ENCODE measurements at places on chromosomes 3 and 15.

GRCh38 chr3:186643493-186643892 lies 3.3 kb downstream of the FETUB start:
- no peaks in the 10 kb centered on the region for H3K36me3 ChIP-seq
- H3K4me1 ChIP-seq = no peaks in the 10 kb centered on the region
- no peaks in the 10 kb centered on the region for H3K27me3 ChIP-seq
- DNase-seq = no peak
- H3K4me3 ChIP-seq = no peak overlapping the region

- H3K4me3 ChIP-seq = no peak overlapping the region
- no peak for DNase-seq
- no peak overlapping the region for H3K27ac ChIP-seq
- H3K4me1 ChIP-seq = no peaks in the 10 kb centered on the region
Measured at GRCh38 chr15:69781411-69782125, 316.1 kb downstream of the TLE3 start.

DNA sequence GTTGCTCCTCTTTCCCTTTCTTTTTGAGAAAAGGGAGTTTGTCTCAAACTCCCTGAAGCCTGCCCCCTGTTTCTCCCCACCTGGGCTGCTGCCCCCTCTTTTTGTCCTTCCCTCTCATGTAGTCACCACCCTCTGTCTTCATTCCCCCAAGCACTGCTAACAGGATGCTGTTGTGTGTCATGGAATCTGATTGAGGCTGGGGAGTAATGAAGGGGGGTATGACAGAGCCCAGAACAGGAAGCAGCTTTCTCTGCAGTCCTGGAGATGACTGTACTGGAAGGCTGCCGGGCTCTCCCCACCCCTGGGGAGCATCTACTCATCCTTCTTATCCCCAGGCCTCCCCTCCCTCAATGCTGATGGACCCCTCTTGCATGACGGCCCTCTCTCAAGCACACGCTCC lies 181.6 kb downstream of the ABHD5 start:
- DNase-seq = peak; percentile 44
- no peaks in the 10 kb centered on the region for H3K27me3 ChIP-seq
- no peak overlapping the region for H3K27ac ChIP-seq
- no peak overlapping the region for H3K4me3 ChIP-seq
- H3K4me1 ChIP-seq = no peaks in the 10 kb centered on the region
- H3K36me3 ChIP-seq = no peaks in the 10 kb centered on the region

- no peaks in the 10 kb centered on the region for H3K27me3 ChIP-seq
- no peak for DNase-seq
- H3K27ac ChIP-seq = no peak overlapping the region
- H3K4me1 ChIP-seq = no peaks in the 10 kb centered on the region
Measured at GRCh38 chr15:48392356-48392755, 61.1 kb downstream of the DUT start.

DNA sequence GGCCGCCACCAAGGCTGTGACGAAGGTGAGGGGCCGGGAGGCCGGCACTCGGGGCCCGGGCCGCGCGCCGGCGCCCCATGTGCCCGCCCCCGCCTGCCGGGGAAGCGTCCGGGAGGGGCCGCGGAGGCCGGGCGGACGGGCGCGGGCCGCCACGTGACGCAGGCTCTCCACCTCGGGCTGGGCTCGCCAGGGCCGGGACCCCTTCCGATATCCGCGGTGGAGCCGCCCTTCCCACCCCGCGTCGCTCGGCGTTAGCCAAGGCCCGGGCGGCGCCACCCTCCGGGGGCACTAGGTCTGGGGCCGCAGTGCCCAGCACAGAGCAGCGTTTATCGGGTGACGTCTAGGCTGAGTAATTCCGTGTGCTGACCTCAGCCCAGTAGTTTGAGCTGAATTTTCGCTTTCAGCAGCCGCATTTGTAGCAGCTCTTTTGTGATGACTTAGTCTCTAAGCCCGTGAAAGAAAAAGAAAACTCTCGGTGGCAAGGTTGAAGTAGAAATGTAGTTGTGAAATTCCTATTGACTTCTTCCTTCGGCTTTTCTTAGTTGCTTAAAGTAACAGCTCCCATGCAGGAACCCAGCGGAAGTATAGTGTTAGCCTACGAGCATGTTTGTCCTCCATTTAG lies 885 bp downstream of the CDV3 start:
- H3K27me3 ChIP-seq = no peaks in the 10 kb centered on the region
- DNase-seq = peak; percentile 78
- H3K27ac ChIP-seq = peak overlapping the region; percentile 7

GRCh38 chr15:70788114-70789049 lies 25.0 kb upstream of the UACA start:
- no peaks in the 10 kb centered on the region for H3K36me3 ChIP-seq
- no peaks in the 10 kb centered on the region for H3K4me1 ChIP-seq
- H3K4me3 ChIP-seq = no peak overlapping the region
- no peaks in the 10 kb centered on the region for H3K27me3 ChIP-seq
- no peak for DNase-seq
- H3K27ac ChIP-seq = no peak overlapping the region

DNA sequence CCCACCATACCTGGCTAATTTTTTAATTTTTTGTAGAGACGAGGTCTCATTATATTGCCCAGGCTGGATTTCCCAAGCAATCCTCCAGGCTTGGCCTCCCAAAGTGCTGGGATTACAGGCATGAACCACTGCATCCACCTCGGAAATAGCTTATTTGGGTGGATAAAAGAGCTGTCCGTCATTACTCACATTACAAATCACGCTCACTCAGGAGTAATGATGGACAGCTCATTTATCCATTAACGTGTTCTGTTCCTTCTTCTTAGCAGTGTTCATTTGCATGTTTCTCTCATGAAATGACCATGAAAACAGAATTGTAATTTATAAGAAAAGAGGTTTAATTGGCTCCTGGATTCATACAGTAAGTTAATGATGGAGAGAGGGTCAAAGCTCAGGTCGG lies 9.8 kb downstream of the SV2B start:
- no peak for DNase-seq
- no peak overlapping the region for H3K27ac ChIP-seq
- no peak overlapping the region for H3K4me3 ChIP-seq
- peaks cover 2% of the 10 kb centered on the region for H3K4me1 ChIP-seq
- H3K27me3 ChIP-seq = peaks cover 87% of the 10 kb centered on the region
- no peaks in the 10 kb centered on the region for H3K36me3 ChIP-seq

- no peaks in the 10 kb centered on the region for H3K4me1 ChIP-seq
- no peak overlapping the region for H3K27ac ChIP-seq
- no peak for DNase-seq
Measured at GRCh38 chr3:149038322-149038721, 47.0 kb downstream of the GYG1 start.

DNA sequence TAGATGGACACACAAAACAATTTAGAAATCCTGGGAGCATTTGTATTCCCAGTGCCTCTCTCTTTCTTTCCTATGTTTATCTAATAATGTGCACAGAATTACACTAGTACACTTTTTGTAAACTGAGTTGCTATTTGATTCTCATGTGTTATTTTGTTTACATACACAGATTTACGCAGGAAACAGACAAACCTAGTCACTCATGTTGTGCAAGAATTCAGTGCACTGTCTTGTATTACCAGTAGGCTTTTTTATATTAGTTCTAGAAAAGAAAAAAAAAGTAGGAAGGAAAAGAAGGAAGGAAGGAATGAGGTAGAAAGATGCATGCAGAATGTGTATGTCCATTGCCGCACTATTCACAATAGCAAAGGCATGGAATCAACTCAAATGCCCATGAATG lies 257.4 kb downstream of the AGBL1 start:
- H3K4me1 ChIP-seq = no peaks in the 10 kb centered on the region
- no peaks in the 10 kb centered on the region for H3K27me3 ChIP-seq
- H3K4me3 ChIP-seq = no peak overlapping the region
- DNase-seq = no peak
- no peak overlapping the region for H3K27ac ChIP-seq

- no peak for DNase-seq
- H3K27ac ChIP-seq = no peak overlapping the region
- no peaks in the 10 kb centered on the region for H3K4me1 ChIP-seq
- no peaks in the 10 kb centered on the region for H3K36me3 ChIP-seq
- no peak overlapping the region for H3K4me3 ChIP-seq
- peaks cover 6% of the 10 kb centered on the region for H3K27me3 ChIP-seq
Measured at GRCh38 chr15:47304656-47305055, 412.6 kb upstream of the SEMA6D start.
